ENCODE measurements at places on chromosomes 7 and 10. TPM values are rescaled to one million over a fixed set of nuclear protein-coding genes. Genes with fewer than 3 reads are reported as not detected.

DNA sequence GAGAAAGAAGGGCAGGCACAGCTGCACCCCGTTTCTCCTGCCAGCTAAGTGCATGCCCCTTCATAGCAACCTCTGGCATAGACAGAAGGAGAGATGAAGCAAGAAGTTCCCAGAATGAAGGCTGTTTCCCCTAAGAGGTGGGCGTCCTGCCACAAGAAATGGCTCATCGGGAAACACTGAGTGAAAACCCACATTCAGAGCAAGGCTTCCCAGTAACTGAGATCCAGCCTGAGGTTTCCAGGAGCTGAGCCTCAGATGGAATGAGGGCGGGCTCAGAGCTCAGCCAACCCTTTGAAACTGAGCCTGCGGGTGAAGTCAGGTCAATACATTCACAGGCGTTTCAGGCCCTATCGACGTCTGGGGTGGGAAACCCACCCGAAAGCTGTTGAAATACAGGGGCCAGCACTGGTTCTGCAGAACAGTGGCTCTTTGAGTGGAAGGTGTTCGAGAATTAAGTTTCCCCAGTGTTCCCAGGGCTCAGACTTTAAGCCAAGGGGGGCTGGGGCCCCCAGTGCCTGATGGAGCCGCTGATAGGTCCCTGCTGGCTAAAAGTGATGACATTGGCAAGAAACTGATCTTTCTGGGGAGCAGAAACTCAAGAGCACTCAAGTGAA, 510.2 kb downstream of the RPS24 start:
- no peak for DNase-seq

DNA sequence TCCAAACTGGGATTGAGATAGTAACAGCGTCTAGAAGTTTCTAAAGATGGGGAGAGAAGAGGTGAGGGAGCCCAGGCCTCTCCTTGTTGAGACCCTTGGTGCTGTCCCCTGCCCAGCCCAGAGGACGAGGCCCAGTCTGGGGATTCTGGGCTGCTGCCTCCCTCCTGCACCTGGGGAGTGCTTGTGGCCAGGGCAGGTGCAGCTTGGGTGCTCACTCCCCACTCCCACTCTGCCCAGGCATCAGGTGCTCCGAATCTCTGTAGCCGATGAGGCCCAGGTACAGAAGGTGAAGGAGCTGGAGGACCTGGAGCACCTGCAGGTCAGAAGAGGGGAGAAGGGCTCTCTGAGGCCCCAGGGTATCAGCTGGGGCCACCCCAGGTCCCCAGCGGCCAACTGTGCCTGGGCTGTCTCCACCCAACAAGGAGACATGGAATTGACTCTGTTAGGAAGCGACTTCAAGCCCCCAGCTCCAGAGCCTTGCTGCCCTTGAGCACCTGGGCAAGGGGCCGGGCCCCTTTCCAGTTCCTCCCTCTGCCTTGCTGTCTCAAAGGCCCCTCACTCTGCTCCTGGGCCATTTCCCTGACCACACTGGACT, 664 bp downstream of the CPA1 start:
- no peak for DNase-seq

- DNase-seq: no peak
Observed at GRCh38 chr10:34717429-34717828, 97.7 kb downstream of the PARD3 start.

- no peak for DNase-seq
Observed at GRCh38 chr10:104688251-104689042, 47.4 kb downstream of the SORCS3 start.

Gene CH25H
- total RNA-seq: 0.55 TPM

- DNase-seq: no peak
Observed at GRCh38 chr7:45086331-45087065, 2.3 kb downstream of the NACAD start.

DNA sequence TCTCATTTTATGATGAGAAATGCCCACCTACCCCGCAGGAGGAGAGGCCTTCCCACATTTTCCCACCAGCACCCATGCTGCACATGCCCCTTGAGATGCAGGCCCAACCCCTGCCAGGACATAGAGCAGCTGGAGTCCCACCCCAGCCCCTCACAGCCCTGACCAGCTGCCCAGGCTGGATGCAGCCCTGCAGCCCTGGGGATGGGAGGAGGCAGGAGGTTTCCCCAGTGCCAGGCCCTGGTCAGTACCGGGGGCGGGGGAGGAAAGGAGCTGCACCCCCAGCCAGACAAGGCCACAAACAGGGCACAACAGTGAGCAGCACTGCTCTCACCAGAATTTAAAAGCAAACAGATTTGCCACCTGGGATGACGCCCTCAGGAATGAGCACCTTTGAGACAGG, 196.1 kb downstream of the PTPRN2 start:
- no peak for DNase-seq

DNA sequence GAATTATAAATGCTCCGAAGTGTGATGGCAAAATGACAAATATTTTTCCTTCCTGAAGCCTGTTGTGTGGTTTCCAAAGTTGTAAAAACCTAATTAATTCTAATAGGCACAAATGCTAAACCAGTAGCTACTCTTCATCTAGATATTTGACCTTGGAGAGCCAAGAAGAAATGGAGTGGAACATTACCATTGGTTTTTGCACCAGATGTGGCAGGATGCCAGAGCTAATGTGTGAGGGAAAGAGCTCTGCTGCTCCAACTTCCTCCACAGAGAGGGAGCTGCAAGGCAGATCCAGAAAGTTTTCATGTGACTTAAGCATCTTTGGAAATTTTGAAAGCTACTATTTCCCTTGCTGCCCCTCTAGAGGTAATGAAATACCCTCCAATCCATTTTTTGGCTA, 65.1 kb upstream of the HPS1 start:
- no peak for DNase-seq

Gene NDUFB8
- 280 TPM for total RNA-seq

All from SJSA1 (cell line).